ENCODE measurements at places on chromosomes 2 and 18.
A peak's percentile ranks its signal among the peaks of the same experiment; 100 is the strongest.

GRCh38 chr2:164824872-164825271 lies 16.8 kb downstream of the COBLL1 start:
- no peak for DNase-seq

DNA sequence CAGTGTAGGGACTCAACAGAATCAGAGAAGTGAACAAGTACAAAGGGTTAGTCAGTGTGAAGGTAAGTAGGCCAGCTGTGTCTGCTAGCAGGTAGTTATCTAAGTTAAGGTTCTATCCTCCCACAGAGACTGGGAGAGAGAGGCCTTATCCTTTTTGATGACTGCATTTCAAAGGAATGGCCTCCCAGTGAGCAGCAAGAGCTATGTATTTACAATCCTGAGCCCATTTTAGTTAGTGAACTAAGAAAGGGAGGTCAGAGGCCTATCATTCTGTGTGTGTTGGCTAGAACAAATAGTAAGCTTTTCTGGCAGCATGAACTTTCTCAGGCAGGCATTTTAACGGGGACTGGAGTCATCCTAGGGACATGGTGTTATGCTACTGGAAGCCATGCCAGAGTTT lies 182.9 kb downstream of the VWC2L start:
- no peak for DNase-seq

- DNase-seq = no peak
Measured at GRCh38 chr18:7786569-7786968, 219.5 kb downstream of the PTPRM start.

DNA sequence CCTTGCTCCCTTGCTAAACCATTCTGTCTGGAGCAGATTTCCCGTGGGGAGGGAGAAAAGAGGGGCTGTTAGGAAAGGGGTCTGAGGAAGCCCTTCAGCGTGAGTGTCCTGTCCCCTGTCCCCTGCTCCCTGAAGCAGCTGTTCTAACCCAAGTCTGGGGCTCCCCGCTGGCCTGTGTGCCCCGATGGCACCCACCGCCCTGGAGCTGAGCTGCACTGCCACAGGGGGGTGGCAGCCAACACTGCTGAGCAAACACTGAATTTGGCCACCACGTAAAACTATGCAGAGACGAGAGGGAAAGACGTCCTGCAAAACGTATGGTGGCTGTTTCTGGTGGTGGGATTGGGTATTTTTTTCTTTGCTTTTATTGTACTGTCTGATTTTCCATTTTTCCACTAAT lies 17.9 kb downstream of the KCNG2 start:
- no peak for DNase-seq

- no peak for DNase-seq
Measured at GRCh38 chr2:71798266-71799012, 345.1 kb downstream of the DYSF start.

GRCh38 chr2:240160291-240161086 lies 20.0 kb upstream of the OTOS start:
- no peak for DNase-seq

- no peak for DNase-seq
Measured at GRCh38 chr2:51723691-51724090, 691.8 kb upstream of the NRXN1 start.

GRCh38 chr18:44229693-44230108 lies 451.0 kb upstream of the SETBP1 start:
- no peak for DNase-seq

DNA sequence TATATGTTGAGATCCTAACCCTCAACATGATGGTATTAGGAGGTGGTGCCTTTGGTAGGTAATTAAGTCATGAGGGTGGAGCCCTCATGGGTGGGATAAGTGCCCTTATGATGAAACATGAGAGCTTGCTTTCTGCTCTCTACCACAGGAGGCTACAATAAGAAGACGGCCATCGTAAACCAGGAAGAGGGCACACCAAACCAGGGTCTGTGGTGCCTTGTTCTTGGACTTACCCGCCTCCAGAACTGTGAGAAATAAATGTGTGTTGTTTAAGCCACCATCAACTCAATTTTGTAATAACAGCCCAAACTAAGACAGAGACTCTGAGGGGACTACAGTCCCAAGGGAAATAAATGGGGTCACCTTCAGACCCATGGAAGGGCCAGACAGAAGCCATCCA lies 52.3 kb downstream of the IRS1 start:
- DNase-seq = no peak

GRCh38 chr2:46091004-46091403 lies 206.2 kb upstream of the EPAS1 start:
- DNase-seq = no peak

- DNase-seq = no peak
Measured at GRCh38 chr2:43126817-43127207, 99.6 kb downstream of the ZFP36L2 start.

DNA sequence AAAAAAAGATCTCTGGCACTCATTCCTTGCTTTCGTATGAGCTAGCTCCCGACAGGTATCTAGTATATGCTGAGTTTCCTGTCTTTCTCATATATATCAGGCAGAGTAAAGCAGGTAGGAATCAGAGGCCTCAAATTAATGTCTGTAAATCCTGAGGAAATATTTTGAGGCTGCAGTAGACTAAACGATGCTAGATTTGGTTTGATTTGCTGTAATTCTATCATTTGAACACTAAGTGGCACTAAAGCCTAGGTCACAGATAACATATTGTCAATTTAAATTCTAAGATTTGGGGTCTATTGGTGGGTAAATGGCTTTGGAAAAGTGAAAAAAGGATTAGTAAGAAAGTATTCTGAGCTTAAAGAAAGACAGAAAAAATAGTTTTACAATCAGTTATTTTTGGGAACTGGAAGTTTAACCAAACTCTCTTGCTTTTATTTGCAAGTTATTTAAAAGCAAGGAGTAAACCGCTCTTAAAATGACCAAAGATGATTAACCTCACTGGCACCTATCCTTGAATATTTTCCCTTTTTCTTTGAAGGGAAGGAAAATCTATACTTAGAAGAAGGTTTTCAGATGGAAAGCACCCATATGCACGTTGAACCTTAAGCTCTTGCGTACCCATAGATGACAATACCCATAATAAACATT lies 37.6 kb upstream of the SLC4A10 start:
- DNase-seq = no peak

GRCh38 chr2:223221139-223221835 lies 169.3 kb downstream of the KCNE4 start:
- DNase-seq = no peak

- DNase-seq = no peak
Measured at GRCh38 chr2:46012618-46013240, 284.5 kb upstream of the EPAS1 start.

GRCh38 chr2:218645126-218645525 lies 14.3 kb downstream of the ZNF142 start:
- DNase-seq = no peak

DNA sequence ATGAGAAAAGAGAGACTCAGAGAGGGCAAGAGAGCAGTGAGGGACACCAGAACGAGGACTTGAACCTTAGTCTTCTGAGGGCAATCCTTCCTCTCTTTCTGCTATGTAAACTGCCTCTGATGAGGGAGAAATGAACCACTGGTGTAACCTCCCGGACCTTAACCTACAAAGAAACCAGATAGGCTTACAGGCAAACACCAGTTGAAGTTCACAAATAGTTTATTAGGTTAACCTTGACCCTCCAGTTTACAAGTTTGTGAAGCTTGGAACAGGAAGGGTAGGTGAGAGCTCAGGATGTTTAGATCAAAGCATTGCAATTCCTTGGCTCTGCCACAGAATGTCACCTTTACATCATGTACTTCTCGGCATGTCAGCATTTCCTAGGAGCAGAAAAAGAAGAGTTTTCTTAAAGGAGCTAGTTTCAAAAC lies 486.4 kb upstream of the SPRED2 start:
- DNase-seq = no peak

GRCh38 chr2:18745431-18746272 lies 156.3 kb upstream of the NT5C1B start:
- DNase-seq = no peak

- DNase-seq = no peak
Measured at GRCh38 chr18:50614838-50615237, 55.0 kb downstream of the MAPK4 start.

- DNase-seq = no peak
Measured at GRCh38 chr2:68569604-68570003, 73.8 kb upstream of the PROKR1 start.

DNA sequence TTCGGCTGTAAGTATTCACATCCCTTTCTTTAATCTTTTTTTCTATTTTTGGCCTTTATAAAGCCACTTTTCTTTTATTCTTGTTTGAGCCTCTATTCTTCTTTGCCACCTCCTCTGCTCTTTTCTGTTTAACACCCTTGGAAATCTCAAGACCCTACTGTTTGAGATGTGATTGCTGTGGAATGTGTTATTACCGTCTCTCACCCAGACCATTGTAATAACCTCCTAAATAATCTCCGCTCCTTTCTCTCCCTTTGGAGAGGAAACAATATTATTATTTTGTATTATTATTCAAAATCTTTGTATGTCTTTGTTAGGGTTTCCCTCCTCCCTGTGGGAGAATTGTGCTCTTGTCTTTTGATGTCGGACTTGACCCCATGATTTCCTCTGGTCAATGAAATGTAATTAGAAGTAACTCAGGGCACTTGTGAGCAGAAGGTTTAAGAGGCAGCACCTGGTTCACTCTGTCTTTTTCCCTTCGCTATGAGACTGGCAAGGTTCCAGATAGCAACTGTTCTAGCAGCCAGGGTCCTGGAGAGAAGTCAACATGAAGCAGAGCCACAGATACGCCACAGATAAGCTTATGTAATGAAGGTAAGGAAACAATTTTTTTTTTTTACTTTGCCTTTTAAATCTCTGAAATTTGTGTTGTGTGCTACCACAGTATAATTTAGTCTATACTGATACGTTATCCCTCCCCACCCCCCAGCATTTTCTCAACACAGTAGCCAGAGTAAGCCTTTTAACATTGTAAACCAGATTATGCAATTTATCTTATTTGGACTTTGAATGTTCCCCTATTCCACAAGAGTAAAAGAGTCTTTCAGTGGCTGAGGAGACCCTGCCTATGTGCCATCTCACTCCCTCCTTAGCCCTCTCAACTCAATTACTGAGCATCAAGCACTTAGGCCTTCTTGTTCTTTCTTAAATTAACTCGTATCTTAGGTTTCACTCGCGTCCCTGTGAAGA lies 601.2 kb upstream of the ZNF804A start:
- no peak for DNase-seq

- peak; percentile 82 for DNase-seq
Measured at GRCh38 chr2:111702119-111702803, 181.7 kb downstream of the ANAPC1 start.

GRCh38 chr18:45739268-45739667 lies 15.3 kb downstream of the SLC14A1 start:
- no peak for DNase-seq

- no peak for DNase-seq
Measured at GRCh38 chr2:16130541-16130880, 190.2 kb downstream of the MYCN start.

- no peak for DNase-seq
Measured at GRCh38 chr2:160264308-160264707, 64.2 kb upstream of the ITGB6 start.

- no peak for DNase-seq
Measured at GRCh38 chr2:7338961-7339360, 421.7 kb downstream of the RNF144A start.

DNA sequence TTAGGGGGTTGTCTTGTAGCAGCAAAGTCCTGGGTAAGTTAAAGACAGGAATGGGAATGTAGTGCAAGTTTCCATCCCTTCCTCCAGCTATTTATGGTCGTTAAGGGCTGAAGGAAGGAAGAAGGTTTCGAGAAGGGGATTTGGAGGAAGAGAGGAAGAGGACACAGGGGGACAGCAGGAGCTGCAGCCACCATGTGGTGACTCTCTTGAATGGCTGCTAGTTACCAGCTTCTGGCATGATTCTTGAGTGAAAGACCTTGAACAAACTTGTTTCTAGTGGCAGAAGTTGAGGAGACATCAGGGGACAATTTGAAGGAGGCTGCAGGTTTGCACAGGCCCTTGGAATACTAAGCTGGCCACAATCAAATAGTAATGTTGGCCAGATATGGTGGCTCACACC lies 116.6 kb downstream of the MTX2 start:
- DNase-seq = no peak

- no peak for DNase-seq
Measured at GRCh38 chr2:25480561-25480960, 138.8 kb upstream of the DNMT3A start.

DNA sequence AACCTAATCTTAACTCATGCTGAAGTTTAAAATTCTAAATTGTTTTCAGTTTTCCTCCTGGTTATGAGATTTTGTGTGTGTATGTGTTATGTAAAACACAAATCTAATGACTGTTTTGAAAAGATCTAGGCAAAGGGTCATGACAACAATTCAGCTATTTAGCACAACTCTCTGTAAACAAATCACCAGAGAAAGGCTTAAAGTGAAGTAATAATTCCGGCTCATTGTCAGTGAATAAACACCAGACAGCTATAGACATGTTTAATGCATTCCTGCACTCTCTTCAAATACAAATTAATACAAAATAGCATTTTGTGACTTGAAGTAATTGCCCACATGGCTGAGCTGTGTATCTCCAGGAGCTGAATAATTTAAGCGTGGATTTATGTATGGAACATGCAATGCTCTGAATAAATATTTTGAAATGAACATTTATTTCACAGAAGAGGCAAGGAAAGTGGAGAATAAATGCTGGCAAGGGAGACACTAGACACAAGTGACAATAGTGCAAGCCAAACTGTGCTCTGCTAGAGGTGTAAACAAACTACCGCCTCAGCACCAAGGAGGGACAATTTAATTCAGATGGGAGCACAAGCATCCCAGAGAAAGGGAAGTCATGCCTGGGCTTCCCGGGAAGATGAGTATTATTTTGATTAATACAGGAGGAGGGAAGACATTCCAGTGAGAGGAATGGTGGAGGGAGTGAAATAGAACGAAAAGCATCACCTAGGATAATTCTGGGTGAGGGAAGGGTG lies 133.6 kb upstream of the XPO1 start:
- no peak for DNase-seq

GRCh38 chr2:46925474-46926351 lies 10.1 kb upstream of the MCFD2 start:
- DNase-seq = no peak

GRCh38 chr2:67561457-67561965 lies 164.4 kb downstream of the ETAA1 start:
- no peak for DNase-seq

DNA sequence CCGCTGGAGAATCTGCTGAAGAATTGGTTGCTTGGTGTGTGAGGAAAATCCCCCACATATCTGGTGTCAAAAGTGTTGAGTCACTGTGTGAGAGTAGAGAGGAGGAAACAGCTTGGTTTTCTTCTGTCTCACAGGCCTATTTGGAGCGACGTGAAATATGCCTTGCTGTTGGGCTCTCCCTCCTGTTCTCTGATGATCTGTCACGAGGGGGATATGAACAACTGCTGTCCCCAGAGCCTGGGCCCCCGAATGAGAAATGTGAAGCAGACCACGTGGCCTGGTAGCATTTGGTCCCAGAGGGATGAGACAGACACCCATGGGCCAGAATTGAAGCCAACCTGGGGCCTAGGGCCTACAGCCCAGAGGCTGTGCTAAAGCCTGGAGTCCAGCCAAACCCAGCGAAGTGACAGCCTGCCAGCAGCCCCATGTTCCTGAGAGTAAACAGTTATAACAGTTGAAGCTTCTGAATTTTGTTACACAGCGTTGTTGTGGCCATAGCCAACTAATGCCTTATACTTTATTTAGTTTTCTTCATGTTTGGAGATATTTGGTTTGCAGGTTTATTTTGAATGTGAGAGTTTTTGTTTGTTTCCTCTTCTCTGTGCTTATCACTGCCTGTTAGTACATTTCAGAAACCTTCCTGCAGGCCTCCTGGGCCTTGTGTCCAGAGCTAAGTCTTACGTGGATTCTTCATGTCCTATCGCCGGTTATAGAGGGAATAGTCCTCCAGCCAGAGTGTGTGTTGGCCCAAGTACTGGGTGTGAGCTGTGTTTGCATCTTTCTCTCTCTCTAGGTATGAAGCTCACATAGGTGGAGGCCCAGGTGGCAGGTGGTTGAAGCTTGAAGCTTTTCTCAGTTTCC lies 18.7 kb upstream of the COLEC12 start:
- no peak for DNase-seq
